ENCODE measurements at places on chromosomes 3 and 15.

GRCh38 chr3:16362770-16363169 is 97.8 kb downstream of the OXNAD1 start:
- no peak for DNase-seq

GRCh38 chr3:128190501-128190900 is 37.2 kb downstream of the EEFSEC start:
- DNase-seq: no peak

DNA sequence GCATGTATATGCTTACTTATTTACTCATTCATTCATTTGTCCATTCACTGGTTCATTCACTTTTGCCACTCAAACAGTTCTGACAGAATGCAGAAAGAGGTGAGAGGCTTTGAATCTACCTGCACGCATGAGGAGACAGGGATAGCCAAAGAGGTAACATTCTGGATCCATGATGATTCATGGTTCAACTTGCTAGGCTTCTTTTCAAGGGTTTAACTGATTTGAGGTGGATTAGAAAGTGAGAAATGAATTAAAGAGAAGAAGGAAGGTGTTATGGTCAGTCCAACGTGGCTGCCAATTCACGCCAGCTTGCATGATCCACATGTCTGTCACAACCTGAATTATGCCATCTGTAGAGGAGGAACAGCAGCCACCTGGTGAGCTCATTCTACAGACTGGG is 260.6 kb downstream of the ARRDC4 start:
- DNase-seq: no peak

DNA sequence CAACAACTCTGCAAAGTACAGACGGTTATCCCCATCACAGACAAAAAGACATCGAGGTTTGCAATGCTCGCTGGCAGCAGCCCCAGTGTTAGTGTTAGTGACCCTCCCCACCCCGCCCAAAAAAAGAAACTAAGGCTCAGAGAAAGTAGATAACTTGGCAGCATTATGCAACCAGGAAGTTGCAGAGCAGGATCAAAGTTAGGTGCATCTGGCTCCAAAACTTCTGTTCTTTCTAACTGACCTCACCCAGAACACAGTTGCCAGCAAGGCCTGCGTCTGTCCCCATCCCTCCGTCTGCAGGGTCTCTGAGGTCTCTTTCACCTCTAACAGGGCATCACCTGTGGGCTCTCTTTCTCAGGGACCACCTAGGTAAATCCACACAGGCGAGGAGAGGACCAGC is 51.5 kb downstream of the BDH1 start:
- no peak for DNase-seq

DNA sequence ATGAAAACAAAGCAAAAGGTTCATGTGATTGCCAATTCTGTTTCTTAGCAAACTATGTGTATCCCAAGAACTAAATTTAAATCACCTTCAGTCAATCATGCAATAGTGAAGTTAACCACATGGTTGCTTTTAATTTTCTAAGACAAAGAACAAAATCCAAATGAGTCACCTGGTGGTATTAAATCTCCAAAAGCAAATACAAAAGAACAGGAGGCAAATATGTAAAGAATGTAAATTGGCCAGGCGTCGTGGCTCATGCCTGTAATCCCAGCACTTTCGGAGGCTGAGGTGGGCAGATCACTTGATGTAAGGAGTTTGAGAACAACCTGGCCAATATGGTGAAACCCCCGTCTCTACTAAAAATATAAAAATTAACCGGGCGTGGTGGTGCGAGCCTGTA is 54.2 kb upstream of the PIK3R4 start:
- no peak for DNase-seq

DNA sequence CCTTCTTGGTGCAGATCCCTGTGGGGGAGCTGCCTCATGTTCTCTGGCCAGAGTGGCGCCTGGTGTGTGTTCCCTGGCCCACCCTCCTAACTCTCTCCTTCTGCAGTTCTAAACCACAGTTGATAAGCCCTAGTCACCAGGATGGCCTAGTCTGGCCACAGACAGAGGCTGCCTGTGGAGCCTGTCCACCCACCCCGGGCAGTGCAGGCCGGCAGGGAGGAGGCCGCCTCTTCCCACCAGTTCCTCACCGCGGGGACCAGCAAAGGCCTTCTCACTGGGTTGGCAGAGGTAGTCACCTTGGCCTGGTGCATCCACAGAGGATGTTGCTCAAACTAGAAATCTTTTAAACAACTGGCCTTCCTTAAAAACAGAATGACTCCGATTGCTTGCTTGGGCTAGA is 276.4 kb upstream of the TTC14 start:
- DNase-seq: no peak

DNA sequence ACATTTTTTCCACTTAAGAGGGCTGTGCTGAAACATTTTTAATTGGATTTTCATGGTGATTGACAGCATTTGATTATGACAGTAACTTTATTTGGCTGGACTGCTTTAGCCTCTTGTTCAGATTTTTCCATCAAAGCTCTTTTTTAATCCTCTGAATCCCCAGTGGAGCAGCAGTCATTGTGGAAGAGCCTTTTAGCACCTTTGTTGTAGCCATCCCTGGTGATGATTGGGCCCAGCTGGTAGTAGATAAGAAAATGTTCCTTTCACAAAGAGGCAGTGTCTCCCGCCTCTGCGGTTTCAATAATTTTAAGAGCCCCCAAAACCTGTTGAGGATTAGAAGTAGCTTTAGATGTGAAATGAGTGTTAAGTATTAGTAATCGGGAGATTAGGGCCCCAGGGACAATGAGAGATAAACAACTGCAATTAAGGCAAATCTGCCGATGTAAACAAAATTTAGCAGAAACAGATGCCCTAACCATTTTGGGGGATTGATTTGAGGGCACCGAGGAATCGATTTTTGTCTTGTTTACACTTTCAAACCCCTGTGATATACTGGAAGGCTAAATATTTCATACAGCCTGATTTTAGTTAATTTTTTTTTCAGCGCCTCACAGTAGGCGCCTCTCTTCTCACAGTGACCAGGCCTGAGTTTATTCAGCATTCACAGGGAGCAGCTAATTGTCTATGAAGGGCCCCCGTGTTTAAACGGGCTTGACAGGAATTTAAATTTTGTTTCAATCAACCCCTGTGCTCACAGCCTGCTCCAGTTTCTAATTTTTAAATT is 43.2 kb upstream of the SKOR1 start:
- DNase-seq: no peak

DNA sequence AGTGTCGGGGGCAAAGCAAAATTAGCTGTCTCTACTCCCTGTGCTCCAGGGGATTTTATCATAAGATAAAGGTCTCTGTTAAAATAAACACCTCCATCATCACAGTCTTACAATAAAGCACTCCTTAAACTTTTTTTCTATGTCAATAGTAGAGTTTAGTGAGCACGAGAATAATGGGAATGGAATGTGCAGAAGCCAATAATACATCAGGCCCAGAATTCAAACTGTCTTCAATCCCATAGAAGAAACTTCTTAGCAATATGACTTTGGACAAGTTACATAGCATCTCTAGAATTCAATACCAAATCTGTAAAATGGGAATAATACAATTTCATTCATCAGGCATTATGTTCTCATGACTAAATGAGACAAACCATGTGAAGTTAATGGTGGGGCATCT is 49.0 kb upstream of the EPHA3 start:
- no peak for DNase-seq

GRCh38 chr15:34993412-34993811 is 5.3 kb upstream of the ZNF770 start:
- DNase-seq: no peak

Measured in stimulated activated CD4-positive, alpha-beta T cell treated with anti-CD3 and anti-CD28 coated beads, Interleukin-1b, Interleukin-23, amount 100 ng/mL, for 1 hour (primary cell).